ENCODE measurements at places on chromosomes 1 and 21.

DNA sequence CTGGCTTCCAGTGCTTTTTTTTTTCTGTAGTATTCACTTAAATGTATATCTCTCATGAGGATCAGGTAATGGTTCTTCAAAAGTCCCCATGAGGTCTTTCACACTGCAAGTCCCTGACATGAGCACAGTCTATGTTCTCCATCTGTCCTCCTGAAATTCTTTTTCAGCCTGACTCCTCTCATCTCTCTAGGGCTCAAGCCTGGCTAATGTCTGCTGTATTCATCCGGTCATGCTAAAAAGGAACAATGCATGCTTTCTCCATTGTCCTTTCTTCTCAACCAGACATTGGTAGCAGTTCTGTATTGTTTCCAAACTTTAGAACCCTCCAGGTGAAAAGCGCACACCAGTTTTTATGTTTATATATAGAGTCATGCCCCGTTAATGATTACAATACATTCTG is 368.3 kb upstream of the OLFM3 start:
- DNase-seq, result no peak

DNA sequence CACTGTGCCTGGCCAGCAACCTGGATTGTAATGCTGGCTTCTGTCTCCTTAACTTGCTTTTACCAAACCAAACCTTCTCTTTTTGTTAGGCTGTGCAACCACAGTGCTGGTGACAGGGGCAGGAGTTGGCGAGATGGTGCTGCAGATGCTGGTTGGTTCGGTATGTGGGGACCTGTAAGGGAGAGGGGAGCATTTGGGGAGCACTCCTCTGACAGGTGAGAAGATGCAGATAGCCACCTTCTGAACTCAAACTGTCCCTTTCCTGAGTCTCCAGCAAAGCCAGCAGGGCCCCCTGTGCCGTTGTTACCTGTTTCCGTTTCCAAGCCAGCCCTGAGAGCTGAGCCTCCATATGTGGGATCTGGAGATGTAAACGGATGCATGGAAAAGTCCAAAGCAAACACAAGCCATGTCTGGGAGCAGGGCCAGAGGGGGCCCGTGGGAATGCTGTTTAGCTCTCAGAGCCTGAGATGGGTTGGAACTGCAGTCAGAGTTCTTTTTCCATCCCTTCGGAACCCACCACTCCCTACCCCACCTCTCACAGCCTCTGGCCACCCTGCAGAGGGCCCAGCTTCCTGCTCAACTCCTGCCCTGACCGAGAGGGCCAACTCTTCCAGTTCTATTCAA is 34.0 kb downstream of the ELK4 start:
- DNase-seq, result no peak

DNA sequence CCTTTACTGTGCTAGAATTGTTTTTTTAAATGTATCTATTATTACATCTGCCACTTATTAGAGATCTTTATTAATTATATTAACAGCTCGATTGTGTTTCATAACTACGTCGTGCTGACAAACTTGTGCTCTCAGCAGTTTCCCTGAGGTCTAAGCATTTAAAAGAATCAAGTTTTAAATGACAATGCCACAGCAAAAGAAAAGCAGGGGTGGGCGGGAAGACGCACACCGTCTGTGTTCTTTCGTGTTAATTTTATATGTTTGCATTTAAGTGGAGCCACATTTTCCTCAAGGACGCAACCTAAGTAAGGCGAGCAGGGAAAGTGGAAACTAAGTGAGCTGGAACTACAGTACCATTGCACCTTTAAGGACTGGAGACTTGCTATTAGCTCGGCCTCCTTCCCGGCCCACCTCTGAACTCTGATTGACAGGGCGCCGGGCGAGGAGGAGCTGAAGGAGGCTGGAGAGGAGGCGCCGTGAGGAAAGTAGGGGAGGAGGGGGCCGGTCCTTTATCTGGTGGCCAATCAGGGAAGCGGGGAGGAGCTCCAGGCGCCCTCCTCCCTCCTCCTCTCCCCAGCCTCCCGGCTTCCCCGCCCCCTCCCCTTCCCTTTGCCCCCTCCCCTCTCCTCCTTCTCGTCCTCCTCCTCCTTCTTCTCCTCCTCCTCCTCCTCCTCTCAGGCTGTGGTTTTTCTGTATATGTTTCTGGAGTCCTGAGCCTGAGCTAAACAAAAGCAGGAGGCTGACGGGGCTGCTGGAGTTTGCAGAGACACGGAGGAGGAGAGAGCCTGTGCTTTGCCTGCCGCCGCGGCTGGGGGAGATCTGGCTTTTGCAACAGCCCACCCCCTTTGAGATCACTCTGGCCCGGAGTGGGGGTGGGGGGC is at the start of gene PBX1:
TSS of gene PBX1 (plus strand) at position 724 of the 881 bp plus-strand sequence.
- peak; percentile 77 for DNase-seq

DNA sequence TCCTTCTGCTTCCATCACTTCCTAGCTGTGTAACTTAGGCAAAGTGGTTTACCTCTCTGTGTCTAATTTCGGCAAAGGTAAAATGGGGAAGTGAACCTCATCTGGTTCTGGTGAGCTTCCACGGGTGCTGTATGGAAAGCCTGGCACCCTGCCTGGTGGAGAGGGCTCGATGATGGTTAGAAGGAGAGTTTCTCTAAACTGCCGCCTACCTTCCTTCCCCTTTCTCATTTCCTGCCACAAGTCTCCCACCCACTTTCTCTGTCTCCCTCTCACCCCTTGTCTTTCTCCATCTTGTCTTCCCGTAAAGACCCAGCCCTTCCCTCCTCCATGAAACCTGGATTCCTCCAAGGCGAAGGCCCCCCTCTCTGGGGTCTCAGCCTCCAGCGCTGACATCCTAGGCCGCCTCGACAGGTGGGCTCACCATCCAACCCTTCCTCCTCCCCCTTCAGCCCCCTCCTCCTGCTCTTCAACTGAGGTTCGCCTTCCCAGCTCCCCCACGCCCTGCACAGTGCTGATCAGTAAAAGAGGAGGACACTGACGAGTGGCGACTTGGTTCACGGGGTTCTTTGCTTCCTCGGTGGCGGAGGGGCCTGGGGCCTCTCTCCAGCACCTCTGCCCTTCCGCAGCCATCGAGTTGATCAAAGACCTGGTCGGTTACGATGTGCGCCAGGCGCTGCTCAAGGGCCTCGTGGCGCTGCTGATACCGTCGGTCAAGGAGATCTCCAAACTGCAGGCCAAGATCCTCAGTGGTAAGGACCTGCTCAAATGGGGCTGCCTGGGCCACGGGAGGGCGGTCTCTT is 7.3 kb downstream of the RNU5D-1 start:
- peak; percentile 66 for DNase-seq

- no peak for DNase-seq
These were observed 107.5 kb upstream of the HOOK1 start for GRCh38 chr1:59707178-59707791.

DNA sequence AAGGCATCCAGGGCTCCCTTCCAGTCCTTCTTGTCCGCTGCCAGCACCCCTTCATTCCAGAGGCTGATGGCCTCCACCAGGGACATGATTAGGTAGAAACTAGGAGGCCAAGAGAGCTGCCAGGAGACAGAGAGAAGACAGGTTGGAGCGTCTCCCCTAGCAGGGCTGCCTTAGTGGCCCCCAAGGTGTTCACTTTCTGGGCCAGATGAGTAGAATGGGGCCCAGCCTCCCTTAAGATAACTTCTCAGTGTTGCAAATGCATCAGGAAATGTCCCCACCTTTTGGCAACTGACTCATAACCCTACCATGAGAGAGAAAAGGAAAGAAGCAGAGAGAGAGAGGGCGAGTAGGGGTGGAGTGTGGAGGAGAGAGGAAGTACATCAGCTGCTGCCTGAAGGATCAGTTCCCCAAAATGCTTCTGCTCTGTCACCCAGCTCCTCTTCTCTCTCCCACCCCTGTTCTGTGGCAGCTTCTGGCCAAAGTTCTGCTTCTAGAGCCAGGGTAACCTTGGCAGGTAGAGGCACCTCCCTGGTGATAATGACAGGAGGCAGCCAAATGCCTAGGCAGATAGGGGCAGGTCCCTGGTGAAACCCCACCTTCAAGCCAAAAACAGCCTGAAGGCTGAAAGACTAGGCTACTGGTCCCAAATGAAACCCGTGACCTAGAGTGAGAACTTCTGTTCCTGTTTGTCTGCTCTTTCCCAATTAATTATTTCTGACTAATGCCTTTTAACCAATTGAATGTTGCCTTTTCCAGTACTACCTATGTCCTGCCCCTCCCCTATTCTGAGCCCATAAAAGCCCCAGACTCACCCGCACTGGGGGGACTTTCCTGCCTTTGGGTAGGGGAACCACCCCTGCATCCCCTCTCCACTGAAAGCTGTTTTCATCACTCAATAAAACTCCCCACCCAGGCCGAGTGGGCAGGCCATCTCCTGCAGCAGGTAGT is at the start of gene NCF2:
TSS of gene NCF2 (minus strand) at position 216 of the 948 bp plus-strand sequence. CDS start at position 86, 130 bp downstream.
- peak; percentile 61 for DNase-seq

DNA sequence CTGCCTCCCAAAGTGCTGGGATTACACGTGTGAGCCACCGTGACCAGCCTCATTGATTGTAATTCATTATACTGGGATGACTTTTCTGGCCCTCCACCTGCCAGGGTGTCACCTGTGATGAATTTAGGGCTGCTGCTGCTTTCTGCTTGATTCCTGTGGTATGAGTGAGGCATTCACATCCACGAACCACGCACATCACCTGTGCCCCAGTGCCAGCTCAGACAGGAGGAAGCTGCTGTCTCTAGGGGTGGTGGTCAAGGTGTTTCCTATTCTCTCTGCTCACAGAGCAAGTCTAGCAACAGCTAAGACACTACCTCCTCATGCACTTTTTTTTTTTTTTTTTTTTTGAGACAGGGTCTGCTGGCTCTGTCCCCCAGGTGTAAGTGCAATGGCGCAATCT is 12.3 kb upstream of the LDLRAD2 start:
- DNase-seq, result no peak

DNA sequence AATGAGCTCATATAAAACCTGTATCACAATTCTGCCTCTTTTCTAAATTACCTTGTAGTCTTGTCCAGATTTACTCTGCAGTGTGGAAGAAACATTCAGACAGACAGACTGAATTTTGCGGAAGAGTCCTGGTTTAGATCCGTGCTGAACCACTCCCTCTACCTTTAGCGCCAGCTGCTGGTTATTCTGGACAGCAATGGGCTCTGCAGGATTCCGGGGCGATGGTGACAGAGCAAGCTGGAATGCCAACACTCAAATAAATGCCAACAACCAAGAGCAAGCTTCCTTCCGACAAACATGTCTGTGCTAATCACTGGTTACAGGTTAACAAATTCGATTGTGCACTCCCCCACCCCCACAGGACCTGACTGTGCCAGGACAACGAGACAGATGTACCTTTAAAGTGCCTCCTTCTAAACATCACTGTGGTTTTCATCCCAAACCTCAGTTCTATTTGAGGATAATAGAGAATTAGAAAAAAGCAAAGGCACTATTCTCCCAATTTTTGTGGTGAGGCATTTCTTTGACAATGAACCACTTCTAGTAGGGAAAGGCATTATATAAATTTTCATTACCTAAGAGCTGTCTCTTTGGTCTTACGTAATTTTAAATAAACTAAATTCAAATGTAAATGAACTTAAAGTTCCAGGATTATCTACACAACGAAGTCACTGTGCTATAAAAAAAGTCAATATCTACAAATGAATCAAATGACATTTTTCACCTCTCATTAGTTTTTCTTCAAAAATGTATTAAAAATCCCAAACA is 90.4 kb downstream of the INTS7 start:
- no peak for DNase-seq

- DNase-seq, result no peak
These were observed 62.0 kb downstream of the UMODL1 start for GRCh38 chr21:42133131-42133530.

DNA sequence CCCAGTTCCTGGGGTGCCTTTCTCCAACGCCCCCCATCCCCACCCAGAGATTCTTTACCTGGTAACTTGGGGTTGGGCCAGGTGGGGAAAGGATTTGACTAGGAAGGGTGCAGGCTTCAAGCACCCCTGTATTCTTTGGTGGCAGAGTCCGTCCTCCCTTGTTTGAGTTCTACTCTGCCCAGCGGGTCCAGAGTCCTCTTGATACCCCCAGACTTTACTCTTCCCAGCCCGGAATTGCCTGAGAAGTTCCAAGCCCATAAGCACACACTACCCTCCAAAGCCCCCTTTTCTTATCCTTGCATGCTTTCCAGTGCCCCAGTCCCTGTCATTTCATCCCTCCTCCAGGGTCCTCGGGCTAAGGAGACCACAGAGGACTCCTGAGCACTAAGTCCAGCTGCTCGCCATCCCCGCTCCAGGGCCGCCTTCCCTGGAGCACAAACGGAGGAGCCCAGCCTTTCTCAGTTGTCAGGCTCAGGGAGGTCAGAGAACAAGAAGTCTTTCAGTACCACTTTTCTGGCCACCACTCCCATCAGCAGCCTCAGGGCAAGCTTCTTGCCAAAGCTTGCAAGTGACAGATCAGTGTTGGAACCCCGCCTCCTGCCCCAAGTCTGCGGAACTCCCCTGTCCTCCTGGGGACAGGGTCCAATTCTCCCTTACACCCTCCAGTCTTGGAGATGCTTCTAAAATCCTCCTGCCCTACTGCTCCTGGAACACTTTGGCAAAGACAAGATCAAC is 12.2 kb downstream of the SLC45A3 start:
- no peak for DNase-seq

DNA sequence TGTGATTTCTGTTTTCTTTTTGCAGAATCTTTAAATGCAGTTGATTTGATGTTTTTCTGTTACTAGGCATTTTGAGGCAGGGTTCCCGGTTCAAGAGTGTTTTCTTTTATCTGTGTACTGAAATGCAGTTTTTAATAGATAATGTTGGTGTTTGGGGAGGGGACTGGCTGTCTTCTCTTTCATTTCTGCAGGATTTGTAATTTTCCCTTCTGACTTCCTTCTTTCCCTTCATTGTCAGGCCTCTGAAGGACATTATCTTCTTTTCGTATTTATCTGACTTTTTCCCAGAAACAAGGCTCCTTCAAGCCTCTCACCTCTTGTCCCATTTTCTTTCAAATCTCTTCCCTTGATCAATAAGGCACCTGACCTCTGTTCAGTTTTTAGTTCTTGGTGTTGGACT is 1.5 kb upstream of the GALNT2 start:
- DNase-seq, result no peak

GRCh38 chr1:234230414-234230862 is 142.8 kb upstream of the COA6 start:
- no peak for DNase-seq

GRCh38 chr1:42756956-42757891 is 9.6 kb downstream of the P3H1 start:
- DNase-seq, result no peak

GRCh38 chr21:37408464-37409193 is 42.1 kb downstream of the DYRK1A start:
- DNase-seq, result no peak

DNA sequence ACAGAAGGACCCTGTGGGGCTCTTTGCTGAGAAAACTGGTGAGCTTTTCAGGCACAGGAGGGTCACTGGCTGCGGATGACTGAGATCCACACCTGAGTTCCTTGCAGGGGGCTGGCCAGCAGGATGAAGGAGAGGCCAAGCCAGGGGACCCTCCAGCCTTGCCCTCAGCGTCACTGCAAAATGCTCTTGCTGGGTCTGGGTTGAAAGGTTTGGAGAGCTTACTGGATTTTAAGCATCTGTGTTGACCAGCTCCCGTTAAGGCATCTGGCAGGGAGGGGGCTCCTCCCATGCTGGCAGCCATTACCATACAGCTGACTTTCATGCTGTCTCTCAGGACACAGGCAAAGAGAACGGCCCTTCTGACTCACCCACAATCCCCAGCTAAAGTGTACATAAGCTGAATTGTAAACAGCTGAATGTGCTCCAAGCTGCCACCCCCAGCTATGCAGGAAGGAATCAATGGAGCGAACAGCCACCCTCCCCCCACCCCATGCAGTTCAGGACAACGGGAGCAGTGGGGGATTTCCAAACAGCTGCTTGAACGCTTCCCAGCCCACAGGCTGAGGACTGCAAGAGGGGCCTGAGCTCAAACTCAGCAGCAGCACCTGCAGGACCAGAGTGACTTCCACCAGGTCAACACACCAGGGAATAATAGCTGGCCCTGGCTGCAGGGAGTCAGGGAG is 21.3 kb upstream of the A3GALT2 start:
- DNase-seq, result no peak

GRCh38 chr1:222772996-222773379 is 36.0 kb downstream of the FAM177B start:
- DNase-seq, result no peak

All from stimulated activated CD4-positive, alpha-beta T cell treated with anti-CD3 and anti-CD28 coated beads, Interleukin-1b, Interleukin-23, amount 100 ng/mL, for 48 hours (primary cell).